Endothelial cell of umbilical vein (primary cell): ENCODE measurements at places on chromosomes 5 and 9.

GRCh38 chr5:55471468-55471867, 63.3 kb downstream of the PLPP1 start:
- no peak for DNase-seq

DNA sequence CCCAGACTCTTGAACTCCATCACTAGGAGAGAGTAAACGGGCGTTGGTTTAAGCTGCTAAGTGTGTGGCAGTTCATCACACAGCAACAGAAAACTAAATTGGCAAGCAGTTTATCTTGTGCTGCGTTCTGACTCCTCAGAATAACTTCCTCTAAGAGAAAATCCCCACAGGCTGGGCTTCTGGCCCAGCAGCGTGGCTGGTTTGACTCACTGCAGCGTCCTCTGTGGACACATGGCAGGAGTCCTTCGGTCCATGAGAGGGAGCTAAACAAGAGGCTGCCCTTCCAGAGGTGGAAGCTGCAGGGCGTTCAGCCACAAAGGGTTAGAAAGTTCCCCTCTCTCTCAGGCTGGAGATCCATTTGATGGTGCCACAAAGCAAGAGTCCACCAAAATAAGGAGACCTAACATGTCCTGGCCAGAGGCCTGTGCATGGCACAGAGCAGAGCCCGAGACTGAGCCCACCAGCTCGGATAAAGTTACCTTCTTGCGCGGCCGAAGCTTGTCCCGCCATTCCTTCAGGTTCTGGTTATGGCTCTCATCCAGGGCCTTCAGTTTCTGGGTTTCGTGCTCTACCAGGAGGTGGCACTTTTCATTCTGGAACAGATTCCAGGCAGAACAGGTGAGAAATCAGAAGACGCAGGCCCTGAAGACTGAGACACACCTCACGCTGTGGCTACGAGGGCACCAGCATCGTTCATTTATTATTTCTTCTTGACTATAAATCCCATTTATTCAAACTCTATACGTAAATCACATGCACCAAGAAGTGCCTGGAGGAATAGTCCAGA, 46.2 kb upstream of the FBXW11 start:
- peak; percentile 46 for DNase-seq

GRCh38 chr9:112271466-112272098, 61.8 kb downstream of the PTBP3 start:
- no peak for DNase-seq

- no peak for DNase-seq
Observed at GRCh38 chr9:77829420-77829819, 181.3 kb upstream of the GNA14 start.

DNA sequence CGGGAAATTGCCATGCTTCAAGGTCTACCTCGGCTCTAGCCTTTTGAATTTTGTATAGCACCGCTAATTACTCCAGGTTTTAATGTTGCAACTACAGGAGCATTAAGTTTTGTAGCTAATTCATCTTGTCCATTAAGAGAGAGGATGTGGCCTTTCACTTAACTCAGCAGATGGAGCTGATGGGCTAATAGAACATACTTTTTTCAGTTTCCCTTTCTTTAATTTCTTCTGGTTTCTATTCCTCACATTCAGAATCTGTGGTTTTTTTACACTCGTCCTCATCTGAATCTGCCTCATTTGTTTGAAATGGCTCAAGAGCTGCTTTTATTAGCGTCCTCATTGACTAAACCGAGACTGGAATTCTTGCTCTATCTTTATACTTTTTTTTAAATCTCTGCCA, 2085.7 kb upstream of the C9orf72 start:
- no peak for DNase-seq

GRCh38 chr5:61496860-61497259, 164.8 kb downstream of the ZSWIM6 start:
- no peak for DNase-seq

- DNase-seq: peak; percentile 65
Observed at GRCh38 chr9:127451858-127452656, 747 bp downstream of the LRSAM1 start.

GRCh38 chr9:137720571-137721110, 101.8 kb downstream of the EHMT1 start:
- no peak for DNase-seq

DNA sequence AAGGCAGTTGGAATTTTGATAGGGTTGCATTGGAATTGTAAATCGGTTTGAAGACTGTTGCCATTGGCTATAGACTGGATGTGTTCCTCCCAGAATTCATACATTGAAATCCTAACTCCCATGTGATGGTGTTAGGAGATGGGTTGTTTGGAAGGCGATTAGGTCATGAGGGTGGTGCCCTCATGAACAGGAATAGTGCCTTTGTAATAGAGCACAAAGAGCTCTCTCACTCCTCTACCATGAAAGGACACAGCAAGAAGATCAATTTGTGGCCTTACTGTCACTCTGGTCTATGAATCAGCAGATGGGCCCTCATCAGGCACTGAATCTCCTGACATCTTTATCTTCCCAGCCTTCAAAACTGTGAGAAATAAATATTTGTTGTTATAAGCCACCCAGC, 133.2 kb downstream of the PARP8 start:
- no peak for DNase-seq

GRCh38 chr5:158165647-158166046, 306.7 kb upstream of the CLINT1 start:
- DNase-seq: no peak

DNA sequence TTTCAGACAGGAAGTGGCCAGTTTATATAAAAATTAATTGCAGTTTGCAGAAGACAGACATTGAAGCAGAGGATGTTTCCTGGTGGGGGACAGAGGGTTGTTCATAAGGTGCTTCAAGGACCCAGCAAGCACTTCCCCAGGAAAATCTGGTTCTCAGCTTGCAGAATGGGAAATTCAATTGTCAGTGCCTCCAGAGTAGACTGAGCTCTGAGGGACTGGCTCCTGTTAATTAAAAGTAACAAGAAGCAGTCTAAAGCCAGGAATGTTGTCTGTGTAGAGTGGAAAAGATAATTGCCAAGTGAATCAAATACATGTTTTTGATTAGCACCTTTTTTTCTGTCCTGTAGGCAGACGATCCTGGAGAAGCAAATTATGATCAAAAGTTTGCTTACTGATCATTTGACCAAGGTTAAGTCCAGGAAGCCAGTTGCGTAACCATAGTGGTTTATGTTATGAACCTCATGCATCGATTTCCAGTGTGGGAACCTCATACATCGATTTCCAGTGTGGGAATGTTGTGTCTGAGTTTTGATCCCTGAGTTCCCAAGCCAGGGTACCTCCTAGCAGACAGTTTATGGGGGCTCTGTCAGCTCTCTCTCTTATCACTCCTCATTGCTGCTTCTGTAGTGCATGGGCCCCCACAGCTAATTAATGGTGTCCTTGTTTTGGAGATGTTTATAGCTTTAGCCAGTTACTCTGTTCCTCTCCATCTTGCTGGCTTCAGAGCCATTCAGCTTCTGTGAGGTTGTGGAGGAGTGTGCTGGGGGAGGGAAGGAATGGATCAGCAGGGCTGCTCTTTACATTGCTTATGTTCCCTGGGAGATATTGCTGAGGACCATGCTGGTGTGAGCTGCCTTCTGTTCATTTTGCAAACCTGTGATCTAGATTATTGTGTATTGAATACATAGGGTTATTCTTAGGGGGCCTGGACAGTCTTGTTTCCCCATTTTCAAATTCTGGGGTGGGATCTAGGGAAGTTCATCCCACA, 17.1 kb downstream of the MSANTD3 start:
- DNase-seq: no peak

GRCh38 chr5:82816926-82817325, 260.3 kb downstream of the TMEM167A start:
- no peak for DNase-seq

DNA sequence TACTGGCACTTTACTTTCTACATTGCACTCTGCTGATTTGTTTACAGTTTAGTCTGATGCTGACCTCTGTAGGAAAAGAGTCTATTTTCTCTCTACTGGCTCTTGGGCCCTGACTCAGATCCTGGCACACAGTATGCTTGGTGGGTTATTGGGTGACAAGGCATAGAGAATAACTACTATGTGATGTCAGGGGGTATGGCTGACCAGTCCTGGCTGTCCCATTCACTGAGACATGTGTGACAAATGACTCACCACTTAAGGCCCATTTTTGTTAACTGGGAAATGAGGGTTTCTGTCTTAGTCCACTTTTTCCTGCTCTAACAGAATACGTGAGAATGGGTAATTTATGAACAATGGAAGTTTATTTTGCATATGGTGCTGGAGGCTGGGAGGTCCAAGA, 66.4 kb downstream of the DAPK1 start:
- DNase-seq: peak; percentile 56

DNA sequence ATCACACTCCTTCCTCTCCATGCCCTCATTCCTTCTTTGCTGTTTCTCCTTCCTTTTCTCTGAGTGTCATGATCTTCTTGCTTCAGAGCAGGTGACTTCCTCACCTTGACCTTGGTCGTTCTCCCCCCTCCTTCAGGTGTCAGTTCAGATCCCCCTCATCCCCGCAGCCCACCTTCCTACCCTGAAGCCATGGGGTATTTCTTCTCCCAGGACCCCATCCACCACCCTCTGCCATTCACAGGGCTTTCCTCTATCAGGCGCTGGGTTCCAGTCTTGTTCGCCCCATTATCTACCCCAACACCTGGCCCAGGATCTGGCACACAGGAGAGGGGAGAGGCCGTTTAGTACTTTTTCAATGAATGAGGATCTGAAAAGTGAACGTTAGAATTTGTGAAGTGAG, 101.0 kb downstream of the NSG2 start:
- no peak for DNase-seq

DNA sequence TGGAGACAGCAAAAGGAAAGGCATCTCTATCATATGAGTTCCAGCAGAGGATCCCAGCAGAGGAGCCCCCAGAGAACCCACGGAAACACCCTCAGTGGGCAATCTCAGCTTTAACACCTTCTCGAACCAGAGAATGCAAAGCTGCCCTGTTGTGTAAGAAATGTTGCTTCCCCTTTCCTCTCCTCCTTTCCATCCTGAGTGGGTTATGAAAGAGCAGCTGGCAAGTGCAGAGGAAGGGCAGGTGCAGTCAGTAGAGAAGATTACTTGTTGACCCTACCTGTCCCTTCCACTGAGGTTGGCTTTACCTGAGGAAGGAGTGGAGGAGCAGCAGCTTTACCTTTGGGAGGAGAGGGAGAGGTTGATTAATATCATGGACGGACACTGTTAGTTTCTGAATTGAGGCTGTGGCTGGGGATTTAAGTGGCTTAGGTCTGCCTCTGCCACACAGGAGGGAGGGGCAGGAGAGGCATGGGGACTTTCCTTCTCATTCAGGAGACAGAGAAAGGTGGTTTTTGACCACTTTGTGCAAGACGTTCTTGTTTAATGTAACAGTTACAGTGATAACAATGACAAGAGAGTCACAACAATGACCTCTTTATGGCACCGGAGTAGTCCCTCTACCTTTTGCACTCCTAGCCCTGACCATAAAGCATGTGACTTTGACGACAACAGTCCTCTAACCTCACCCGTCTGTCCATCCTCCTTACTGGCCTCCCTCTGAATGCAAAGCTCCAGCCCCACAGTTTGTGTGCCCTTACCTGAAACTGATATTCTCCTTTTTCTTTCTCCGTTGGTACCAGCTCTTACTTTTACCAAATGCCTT, 254.8 kb downstream of the NSG2 start:
- DNase-seq: no peak

- DNase-seq: no peak
Observed at GRCh38 chr5:154900066-154900465, 37.9 kb downstream of the GEMIN5 start.

DNA sequence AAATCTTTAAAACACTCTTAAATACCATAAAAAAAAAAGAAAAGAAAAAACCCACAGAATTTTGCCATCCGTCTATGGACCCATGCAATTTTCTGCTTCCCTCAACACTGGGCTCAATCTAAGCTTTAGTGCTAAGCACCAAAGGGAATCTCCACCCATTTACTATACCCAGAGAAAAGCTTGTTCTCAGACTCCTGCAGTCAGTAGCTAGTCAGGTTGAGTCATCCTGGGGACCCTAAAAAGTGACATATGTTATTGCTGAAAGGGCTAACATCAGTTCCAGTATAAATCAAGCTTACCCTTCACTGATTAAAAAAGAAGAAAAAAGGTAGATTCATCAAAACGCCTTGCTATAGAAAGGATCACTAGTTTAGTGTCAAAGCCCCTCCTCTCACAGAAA, 177.6 kb downstream of the MUSK start:
- no peak for DNase-seq

- DNase-seq: no peak
Observed at GRCh38 chr5:176444742-176445141, 3.4 kb upstream of the FAF2 start.

GRCh38 chr5:161946911-161947310, 99.0 kb downstream of the GABRA1 start:
- DNase-seq: no peak
